ENCODE measurements at places on chromosomes 5 and 9.

GRCh38 chr5:92267830-92268229, 884.7 kb upstream of the ARRDC3 start:
- no peak for DNase-seq

GRCh38 chr9:98373609-98374008, 118.2 kb upstream of the TBC1D2 start:
- peak; percentile 27 for DNase-seq

GRCh38 chr9:84254972-84255371, 85.6 kb downstream of the SLC28A3 start:
- DNase-seq, result no peak

- no peak for DNase-seq
Measured at GRCh38 chr5:1546556-1546955, 22.8 kb upstream of the LPCAT1 start.

DNA sequence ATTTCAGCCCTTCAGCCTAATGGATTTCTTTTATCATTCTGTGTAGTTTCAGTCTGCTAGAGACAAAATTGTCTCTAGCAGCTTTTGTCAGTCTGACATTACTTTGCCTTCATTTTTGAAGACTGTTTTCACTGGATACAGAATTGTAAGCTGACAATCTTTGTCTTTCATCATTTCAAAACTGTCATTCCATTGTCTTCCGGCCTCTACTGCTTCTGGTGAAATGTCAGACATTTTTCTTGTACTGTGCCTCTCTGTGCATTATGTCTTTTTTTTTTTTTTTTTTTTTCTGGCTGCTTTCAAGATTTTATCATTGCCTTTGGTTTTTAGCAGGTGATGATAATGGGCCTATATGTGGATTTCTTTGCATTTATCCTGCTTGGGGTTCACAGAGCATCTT, 51.3 kb upstream of the ZNF169 start:
- no peak for DNase-seq
